ENCODE measurements at places on chromosomes 2 and 18.

DNA sequence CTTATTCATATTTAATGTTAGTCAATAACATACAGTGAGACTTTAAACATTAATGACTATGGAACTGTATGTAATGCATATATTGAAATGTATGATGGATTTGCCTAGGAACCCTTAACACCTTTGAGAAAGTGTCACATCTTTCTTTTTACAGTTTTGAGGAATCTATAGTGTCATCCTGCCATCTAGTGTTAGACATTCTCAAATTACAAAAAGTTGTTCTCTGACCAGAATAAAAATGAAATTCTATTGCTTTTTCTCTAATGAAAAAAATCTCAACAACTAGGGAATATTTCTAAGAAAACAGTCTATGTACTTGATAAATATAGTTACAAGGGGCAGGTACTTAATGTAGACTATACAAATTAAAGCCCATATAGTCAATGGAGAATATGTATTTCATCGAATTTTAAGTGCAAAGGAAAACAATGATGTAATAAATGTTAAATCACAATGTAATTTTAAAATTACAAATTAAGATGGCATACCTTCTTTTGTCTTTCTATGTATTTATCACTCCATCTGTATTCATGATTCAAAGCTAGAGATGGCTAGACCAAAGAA lies 5.1 kb upstream of the CALCRL start:
- peak; percentile 16 for DNase-seq

DNA sequence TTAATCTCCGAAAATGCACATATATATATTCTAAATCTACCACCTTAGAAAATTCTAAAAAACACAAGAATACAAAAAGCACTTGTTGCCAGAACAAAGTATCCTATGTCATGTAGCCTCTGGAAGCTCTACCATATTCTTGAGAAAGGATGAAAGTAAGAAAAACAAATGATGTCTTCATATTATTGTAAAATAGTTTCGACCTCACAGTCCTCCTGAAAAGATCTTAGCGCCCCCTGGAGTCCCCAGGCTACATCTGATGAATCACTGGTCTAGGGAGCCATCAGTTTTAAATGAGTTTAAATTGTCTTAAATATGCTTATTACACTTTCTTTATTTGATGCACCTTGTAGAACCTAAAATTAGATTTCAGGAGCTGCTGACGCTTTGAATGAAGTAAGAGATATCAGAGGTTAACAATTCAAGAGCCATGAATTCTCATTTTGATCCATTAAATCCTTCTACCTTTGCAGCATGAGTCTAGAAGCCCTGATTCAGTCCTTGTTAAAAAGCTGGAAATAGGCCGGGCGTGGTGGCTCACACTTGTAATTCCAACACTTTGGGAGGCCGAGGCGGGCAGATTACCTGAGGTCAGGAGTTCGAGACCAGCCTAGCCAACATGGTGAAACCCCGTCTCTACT lies 138.8 kb downstream of the MCFD2 start:
- DNase-seq, result peak; percentile 41

GRCh38 chr2:16546128-16546754 lies 119.4 kb downstream of the CYRIA start:
- no peak for DNase-seq

- DNase-seq, result no peak
Observed at GRCh38 chr2:136029149-136029548, 43.7 kb upstream of the DARS1 start.

GRCh38 chr2:75076088-75076487 lies 117.6 kb downstream of the POLE4 start:
- DNase-seq, result no peak

DNA sequence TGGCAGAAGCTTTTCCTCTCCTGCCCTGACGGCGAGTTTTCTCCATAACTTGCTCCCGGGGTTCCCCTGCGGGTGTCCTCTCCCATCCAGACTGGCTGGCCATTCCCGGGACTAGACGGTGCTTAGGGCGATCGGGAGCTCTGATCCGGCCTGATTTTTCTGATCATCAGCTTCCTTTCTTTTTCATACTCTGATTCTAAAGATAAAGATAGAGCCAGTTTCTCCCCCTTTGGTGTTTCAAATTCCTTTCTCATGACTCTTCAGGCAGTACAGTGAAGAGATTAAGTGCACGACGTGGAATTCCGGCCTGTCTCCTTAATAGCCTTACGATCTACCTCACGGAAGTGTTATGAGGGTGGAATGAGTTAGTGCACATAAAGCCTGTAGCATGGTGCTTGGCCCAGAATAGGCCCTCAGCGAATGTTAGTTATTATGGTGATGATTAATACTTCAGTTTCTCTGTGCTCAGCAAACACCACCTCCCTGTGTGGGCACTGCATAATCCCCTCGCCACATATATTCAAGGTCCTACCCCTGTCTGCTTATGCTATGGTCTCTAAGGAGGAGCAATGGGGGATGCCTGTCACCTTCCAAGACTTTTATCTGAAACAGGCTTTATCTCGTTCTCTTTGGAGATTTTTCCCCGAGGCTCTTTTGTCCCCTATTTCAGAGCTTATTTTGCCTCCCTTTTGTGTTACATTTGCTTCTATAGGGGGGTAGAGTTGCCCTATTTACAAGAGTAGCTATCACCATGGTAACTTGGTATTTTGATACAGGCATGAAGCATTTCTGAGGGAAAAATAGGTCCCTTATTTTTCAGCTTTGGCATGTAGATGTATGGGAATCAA lies 254.8 kb downstream of the CDH2 start:
- DNase-seq, result no peak

DNA sequence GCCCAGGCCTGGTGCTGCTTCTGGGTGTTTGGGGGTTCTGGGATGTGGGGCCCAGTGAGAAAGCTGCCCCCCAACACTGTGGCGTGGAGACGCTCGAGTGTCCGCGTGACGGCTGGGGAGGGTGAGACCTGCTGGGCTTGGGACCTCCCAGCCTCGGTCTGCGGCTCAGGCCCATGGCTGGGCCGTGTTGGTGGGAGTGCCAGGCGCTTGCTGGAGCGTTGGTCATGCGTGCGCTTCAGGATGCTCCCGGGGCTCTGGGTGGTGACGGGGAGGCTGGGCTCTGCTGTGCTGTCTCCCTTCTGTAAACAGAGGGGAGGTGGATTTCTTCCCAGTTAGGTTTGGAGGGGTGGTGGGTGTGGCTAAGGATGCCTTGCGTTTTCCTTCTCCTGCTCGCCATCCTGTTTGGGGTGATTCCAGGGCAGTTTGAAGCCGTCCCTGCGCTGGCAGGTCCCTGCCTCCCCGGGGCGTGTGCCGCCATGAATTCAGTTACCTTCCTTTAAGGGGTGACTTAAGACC lies 606 bp downstream of the GAL3ST2 start:
- DNase-seq, result no peak

DNA sequence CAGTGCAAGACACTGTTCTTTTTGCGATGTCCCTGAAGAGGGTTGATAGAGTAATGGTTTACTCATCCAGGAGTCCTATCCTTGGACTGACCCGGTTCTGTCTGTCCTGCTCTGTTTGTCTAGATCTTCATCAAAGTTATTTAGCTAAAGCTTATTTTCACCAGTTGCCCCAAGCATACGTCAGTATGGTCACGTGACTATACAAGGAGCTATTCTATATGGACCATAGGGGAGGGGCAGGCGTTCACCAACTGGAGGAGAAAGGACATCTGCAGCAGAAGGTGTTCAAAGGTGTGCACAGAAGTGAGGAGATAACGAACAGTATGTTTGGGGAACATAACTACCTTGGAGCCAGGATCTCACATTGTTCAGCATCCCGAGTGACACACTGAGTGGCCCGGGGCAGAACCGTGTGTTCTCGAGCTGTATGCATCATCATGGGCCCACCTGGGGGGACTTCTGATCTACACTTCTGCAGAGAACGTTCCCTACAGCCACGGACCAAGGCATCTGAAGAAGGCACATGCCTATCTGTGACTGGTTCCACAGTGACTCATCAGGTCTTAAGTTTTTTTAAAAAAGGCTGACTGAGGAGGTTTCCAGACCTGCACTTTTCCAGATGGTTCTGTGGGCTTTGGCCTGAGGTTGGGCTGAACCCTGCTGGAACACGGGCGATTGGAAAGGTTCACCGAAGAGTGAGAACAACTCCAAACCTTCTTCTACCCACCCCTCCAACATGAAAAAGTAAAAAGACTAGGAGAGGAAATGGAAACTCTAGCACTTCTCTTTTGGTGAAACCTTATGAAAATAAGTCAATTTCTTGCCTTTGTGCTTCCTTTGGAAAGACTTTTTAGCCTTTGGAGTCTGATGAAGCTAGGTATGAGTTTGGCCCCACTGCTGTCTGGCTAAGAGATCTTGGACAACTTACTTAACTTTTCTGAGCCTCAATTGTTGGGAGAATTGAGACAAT lies 68.6 kb upstream of the YWHAQ start:
- DNase-seq, result no peak

DNA sequence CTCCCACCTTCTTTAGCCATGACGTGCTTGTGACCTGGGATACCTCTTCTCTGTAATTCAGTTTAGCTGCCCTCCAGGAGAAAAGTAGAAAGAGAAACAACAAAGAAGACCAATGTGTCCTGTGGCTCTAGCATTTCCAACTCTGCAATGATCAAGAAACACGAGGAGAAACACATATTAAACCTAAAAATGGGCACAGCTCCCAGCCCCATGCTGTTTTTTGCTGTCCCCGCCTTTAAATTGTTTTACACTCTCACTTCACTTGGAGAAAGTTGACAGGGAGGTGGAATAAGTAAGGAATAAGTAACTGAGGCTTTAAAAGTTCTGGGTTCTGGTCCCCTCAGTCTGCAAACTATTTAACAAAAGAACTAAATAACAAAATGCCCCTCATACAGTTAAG lies 390.6 kb downstream of the TNS1 start:
- DNase-seq, result no peak

DNA sequence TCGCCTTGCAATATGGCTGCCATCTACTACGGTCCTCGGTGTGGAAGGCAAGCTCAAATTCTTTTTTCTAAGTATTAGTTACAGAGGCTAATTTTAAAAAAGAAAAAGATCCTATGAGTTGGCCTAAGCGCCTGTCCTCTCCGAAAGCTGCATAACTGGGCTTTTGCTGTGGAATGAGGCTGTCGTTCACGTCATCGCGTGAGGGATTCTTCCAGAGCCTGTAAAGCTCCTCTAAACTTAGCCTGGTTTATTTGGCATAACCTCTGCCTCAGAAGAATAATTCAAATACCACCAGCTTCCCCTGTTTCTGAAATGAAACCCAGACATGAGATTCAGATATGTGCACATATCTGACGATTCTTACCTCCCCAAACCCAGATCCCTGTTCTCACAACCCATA lies 187.4 kb downstream of the DNER start:
- no peak for DNase-seq

DNA sequence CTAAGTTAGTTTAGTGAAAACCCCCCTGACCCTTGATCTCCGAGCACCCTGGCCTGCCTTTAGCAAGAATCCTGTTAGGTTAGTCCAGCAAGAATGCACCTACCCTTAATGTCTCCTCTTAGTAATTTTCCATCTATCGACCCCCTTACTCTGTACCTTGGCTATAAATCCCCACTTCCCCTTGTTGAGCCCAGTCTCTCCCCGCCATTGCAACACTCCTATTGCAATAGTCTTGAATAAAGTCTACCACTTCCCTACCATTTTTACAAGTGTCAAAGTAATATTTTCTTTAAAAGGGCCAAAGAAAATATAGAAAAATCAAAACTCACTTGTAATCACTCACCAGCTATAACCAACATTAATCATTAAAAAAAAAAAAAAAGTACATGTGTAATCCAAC lies 4.2 kb upstream of the ZBTB7C start:
- DNase-seq, result no peak

DNA sequence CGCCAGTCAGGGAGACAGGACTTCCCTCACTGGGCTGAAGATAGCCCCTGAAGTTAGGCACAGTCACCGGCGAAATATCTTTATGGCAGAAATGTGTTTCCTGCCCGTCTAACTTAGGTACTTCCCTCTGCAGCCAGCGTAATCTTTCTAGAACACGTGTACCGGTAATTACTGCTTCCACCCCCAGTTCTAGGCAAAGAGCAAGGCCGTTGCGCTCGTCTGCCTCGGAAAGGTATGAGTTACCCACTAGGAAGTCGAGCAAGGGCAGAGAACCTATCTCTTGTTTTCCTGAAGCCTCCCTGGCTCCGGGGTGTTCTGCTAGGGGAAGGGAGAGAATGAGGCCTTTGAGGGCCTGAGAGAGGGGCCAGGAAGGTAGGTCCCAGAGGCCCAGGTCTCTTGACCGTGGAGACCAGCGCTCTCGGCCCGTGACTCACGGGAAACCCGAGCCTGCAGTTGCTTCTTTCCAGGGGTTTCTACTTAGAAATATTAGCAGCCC lies 70.0 kb downstream of the TWSG1 start:
- peak; percentile 98 for DNase-seq

DNA sequence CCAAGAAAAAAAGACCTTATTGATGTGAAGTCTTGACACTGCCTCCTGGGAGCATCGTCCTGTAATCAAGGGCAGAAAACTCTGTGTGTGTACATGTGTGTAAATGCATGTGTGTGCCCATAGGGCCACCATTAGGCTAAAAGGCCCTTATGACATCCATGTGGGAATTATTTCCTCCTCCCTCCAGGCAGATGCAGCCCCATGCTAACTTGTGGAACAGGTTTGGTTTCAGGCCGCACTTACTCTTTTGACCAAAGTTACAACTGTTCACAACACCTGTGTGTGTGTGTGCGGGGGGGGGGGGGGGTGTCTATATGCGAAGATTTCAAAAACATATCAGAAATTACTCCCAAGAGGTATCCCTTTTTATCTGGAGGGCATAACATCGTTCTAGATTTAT lies 87.4 kb upstream of the SLC14A2 start:
- no peak for DNase-seq

- DNase-seq, result no peak
Observed at GRCh38 chr18:809985-810642, 1.9 kb downstream of the YES1 start.

DNA sequence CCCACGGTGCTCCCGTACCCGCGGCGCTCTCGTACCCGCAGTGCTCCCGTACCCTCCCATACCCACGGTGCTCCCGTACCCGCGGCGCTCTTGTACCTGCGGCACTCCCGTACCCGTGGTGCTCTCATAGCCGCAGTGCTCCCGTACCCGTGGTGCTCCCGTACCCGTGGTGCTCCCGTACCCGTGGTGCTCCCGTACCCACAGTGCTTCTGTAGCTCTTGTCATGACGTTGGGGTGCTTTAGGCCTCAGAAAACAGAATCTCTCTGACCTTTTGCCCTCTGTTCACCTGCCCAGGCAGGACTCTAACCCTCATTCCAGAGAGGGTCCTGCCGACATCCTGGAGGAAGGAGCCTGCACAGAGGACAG lies 35.3 kb downstream of the SLC66A2 start:
- no peak for DNase-seq

DNA sequence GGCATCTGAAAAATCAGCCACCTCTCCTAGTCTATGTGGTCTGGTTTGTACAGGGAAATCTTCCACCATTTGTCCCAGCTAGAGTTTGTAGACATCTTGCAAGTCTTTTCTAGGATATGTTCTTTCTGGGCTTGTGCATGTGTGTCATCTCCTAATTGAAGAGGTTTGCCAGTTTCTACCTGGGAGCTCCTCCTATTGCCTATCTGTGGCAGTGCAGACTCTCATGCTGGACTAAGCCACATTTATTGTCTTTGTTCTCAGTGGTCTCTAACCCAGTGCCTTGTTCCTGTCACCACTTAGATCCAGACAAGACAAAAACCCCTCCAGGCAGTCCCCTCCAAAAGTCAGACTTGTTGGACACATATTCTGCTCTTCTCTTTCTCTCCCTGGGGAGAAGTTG lies 72.0 kb upstream of the MRPS9 start:
- no peak for DNase-seq

Data from bone marrow (tissue), 2 donors.